ENCODE measurements at places on chromosomes 16 and 17.

- no peak for DNase-seq
Observed at GRCh38 chr17:3799181-3799945, 1.6 kb downstream of the ITGAE start.

DNA sequence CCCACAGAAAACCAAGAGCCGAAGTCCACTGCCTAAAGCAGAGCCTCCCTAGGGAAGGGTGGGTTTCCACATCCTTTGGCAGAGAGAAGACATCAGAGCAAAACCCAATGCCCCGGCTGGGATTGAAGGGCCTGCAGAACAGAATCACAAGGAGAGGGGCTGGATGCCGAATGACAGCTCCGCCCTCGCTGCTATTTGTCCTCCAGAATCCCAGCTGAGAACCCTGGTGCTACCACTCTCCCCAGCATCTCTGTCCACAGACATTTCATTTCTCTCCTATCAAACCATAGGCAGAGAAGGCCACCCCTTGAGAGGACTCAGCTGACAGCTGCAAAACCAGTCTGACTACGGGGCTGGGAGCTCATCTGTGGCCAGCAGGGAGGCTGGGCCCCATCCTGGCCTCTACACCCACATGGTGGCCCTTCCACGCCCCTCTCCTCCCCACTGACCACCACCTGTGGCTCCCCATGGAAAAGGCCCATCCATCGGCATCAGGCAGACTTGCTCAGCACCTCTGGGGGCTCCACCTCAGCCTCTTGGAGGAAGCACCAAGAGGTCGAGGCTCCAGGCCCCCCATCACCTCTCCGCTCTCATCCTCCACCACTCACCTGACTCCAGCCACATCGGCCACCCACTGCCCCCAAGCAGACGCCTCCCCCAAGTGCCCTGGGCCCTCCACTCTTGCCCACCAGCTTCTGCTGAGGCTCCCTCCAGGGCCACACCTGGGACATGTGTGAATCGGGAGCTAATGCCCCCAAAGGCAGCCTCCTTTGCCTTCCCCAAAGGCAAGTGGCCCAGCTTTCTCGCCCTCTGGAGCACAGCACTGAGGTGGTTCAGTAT is 288.5 kb downstream of the C16orf95 start:
- DNase-seq, result no peak

GRCh38 chr16:68732741-68733399 is 4.2 kb upstream of the CDH1 start:
- DNase-seq, result no peak

DNA sequence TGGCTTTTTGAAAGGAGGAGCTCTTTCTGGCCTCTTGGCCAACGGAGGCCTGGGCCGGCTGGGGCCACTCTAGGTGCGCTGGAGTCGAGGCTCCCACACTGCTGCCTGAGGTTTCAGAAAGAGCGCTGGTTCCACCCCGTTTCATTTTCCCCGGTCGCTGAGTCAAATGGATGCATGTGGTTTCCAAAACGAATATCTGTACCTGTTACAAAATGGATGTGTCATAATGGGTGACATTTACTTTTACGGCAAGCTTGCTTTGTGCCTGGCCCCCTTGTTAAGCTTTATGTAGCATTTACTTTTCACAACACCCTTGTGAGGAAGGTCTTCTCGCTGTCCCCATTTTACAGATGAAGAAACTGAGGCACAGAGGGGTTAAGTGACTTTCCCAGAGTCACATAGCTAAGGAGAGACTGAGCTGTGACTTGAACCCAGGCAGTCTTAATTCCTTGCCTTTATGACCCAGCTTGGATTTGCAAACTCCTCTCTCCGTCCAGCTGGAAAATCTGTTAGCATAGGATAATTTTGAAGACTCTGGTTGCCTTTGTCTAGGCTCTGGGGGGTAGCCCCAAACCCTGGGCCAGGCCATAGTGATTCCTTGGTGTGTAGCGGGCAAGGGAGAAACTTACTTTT is 10.6 kb downstream of the KSR1 start:
- DNase-seq, result peak; percentile 85

DNA sequence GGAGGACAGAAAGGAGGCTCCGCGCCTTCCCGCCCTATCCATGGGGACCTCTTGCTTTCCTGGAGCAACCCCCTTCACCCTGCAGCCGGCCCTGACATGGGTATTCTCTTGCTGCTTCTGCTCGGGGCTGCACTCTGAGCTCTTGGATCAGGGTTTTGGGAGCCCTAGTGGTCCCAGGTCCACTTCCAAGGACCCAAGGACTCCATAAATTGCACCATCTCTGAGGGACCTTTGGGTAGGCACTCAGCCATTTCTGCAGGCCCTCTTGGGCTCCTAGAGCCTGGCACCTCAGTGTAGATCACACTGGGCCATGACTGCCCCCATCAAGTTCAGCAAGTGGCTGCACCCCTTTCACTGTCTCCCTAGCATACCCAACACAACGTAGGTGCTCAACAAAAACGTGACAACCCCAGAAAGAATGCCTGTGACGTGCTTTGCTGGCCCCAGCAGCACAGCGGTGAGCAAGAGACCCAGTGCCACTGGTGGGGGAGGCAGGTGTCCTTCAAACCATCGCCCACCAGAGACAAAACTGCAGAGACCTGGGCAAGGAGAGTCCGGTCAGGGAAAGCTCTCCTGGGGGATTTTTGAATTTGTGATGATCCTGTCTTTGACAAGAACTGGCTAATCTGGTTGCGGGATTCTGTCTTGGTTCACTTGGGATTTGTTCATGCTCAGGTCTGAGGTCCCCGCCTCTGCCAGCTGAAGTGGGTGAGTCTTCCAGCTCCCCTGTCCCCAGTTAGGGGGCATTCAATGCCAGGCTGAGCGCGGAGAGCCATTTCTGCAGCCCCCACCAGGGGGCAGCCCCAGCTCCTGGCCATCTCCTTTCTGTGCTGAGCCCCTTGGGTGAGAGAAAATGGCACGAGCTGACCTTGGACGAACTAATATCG is 2.5 kb upstream of the RAB11FIP4 start:
- DNase-seq, result peak; percentile 27

DNA sequence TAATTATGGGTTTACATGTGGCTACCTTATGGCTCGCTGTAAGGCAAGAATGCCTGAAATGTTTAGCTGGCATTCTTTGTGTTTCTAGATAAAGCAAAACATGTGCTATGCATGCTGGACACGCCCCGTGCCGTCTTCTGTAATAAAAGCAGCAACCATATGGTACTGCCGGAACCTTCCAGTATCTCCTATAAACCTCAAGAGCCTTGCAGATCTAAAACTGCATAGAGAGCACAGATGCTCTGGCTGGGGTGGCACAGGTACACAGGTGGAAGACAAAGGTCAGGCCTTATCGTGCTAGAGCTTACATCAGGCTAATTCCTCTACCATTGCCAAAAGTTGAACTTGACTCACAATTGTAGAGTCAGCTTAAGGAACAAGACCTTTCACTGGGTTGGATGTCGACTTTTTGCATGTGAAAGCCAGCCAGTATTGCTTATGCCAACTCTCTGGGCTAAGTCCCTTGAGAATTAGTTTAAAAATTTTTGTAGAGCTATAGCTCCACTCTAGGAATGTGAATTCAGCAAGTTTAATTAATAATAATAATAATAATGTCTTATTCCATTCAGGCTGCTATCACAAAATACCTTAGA is 187.4 kb upstream of the CACNG5 start:
- DNase-seq, result no peak

DNA sequence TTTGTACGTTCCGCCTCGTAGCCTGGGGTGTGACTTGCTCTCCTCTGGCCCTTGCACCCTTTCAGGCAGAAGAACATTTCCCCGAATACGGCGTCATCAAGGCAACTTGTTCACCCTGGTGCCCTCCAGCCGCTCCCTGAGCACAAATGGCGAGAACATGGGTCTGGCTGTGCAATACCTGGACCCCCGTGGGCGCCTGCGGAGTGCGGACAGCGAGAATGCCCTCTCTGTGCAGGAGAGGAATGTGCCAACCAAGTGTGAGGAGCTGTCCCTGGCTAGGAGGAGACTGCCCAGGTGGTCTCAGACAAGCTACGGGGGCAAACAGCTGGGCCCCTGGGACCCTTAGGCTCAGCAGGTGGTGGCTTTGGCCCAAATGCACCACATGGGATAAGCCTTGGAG is 10.4 kb downstream of the LIMD2 start:
- DNase-seq, result no peak

GRCh38 chr17:12048843-12049473 is 28.3 kb downstream of the MAP2K4 start:
- DNase-seq, result no peak

DNA sequence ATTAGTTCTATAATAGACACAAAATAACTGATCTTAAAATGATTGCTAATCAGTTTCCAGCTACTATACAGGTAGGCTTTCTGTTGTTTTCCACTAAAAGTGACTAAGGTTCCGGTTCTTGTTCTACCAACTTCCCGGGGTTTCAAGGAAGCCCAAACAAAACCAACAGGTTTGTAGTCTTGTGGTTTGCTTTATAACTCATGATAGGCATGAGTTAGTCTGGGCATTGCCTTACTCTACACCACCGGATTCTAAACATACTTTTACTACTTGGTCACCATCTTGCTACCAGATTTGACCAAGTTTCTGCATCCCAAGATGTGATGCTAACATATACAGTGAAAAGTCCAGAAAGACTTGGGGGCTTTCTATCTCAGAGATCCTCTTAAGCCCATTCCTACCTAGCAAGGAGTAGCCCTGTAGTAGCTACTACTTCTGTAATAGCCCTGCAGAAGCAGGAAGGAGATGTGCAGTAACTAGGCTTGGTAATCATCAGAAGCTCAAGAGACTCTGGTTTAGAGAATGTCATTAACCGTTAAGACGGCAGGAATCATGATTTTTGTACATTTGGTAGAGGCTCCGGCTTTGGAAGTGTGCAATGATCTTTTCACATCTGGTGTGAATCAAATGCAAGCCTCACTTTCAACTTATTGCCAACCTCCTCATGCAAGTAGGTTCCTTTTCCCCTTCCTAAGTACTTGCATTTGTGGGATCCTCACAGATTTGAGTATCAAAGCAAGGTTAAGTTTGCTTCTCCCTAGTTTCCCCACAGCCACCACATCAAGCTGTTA is 1.6 kb downstream of the FAM117A start:
- DNase-seq, result no peak

DNA sequence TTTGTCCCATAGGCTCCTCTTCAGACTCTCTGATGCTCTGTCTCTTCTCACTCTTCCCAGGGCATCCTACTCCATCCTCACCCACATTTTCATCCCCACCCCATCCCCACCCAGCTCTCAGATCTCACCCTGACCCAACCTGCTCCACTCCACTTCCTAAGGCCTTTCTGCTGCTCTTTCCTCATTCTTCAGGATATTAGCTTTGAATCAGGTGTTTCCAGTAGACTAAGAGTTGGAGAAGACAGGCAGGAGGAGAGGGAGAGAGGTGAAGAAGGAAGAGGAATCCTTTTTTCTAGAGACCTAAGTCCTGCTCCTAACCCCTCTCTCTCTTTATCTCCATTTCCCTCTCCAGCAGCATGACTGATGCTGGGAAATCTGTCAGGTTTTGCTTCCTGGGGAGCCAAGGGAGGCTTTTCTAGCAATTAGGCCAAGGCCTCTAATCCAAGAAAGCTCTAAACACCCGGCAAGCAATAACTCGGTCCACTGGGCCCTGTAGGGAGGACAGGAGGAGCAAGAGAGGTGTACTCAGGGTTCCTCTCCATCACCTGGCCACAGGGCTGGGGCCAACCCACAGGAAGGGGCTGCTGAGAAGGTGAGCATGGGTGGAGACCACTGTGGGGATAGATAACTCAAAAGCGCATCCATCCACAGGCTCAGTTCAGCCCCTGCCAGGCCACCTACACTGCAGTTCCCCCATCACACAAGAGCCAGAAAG is 133.3 kb downstream of the TMEM132E start:
- no peak for DNase-seq

GRCh38 chr16:11497851-11498289 is 88.8 kb downstream of the LITAF start:
- DNase-seq, result no peak

GRCh38 chr17:17855976-17856375 is 19.2 kb upstream of the SREBF1 start:
- no peak for DNase-seq

GRCh38 chr17:30309591-30309990 is 17.8 kb upstream of the BLMH start:
- DNase-seq, result no peak

- no peak for DNase-seq
Observed at GRCh38 chr17:3544365-3544764, 13.2 kb downstream of the TRPV3 start.

GRCh38 chr17:1726626-1727257 is 2.2 kb downstream of the WDR81 start:
- no peak for DNase-seq

DNA sequence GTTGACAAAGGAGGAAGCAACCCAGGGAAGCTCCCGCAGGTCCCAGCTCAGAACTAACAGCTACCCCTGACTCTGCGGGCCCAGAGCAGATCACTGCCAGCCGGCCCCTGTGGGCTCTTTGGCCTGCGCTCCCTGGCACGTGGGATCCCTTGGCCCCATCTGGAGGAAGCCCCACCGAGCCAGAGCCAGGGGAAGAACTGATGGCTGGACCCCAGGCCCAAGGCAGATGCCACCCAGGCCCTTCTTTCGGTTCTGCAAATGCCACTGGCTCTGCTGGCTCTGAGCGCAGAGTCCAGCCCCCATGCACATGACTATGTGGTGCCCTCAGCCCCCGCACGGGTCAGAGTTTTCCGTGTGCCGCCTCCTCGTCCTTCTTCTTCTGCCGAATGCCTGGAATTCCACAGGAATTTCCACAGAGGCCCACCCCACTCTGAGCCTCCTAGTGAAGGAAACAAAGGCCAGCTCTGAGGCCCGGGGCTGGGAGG is 35.8 kb upstream of the SNN start:
- no peak for DNase-seq

- peak; percentile 80 for DNase-seq
Observed at GRCh38 chr16:3509470-3509928, 8.7 kb downstream of the CLUAP1 start.

GRCh38 chr16:24950275-24950674 is 64.9 kb downstream of the ARHGAP17 start:
- DNase-seq, result no peak

GRCh38 chr17:49180303-49180702 is 30.1 kb downstream of the GNGT2 start:
- peak; percentile 53 for DNase-seq

- DNase-seq, result no peak
Observed at GRCh38 chr17:35726127-35726952, 5.1 kb upstream of the RASL10B start.

GRCh38 chr16:73142053-73142854 is 94.3 kb upstream of the ZFHX3 start:
- DNase-seq, result no peak

DNA sequence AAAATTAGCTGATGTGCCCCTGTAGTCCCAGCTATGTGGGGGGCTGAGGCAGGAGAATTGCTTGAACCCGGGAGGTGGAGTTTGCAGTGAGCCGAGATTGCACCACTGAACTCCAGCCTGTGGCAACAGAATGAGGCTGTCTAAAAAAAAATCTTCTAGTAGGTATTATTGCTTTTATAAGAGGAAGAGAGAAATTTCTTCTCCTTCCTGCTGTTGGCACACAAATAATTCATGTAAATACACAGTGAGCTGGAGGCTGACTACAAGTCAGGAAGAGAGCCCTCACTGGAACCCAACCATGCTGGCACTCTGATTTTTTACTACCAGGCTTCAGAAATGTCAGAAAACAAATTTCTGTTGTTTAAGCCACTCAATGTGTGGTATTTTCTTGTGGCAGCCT is 6.7 kb downstream of the PRDM7 start:
- no peak for DNase-seq

All from stimulated activated effector memory CD8-positive, alpha-beta T cell treated with anti-CD3 and anti-CD28 coated beads, Interleukin-12 subunit alpha, Interleukin-12 subunit beta, amount 100 ng/mL, for 72 hours (primary cell).